Dorsolateral prefrontal cortex (tissue), 122 donors: ENCODE measurements at places on chromosomes 2 and 18.

GRCh38 chr2:239548965-239549595 lies 148.3 kb upstream of the HDAC4 start:
- DNase-seq, result no peak

- no peak for DNase-seq
Measured at GRCh38 chr2:2041256-2041824, 289.7 kb downstream of the MYT1L start.

- DNase-seq, result no peak
Measured at GRCh38 chr2:241228081-241228859, 39.8 kb downstream of the ANO7 start.

DNA sequence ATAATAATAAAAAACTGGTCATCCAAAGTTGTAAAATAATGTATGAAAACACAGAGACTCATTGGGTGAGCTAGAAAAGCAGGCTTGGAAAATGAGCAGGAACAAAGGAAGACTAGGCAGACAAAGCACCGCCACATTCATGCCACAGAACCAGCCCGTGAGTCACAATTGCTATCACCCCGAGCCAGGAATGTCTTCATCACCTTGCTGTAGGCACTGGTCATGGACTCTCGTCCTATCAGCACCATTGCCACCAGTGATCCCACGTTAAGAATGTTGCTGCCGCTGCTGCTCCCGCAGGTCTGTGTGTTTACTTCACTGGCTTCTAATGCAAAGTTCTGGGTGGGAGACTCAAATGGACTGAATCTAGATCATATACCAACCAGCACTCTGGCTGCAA lies 417.9 kb downstream of the PID1 start:
- DNase-seq, result no peak

DNA sequence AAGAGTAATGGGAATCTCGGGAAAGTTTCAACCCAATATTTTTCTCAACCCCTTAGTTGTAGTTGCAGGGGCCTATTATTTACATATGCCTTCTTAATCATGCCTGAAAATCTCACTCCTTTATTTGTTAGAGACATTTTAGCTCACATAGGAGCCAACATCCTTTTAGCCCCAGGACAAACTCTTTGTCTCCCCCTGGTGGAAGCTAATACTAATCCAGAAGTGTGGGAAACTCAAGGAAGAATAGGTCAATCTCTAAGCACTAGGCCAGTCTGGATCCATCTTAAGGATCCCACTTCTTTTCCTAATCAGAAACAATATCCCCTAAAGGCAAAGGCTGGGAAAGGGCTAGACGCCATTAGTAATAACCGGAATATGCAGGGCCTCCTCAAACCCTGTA lies 550.9 kb upstream of the PKDCC start:
- no peak for DNase-seq

- no peak for DNase-seq
Measured at GRCh38 chr2:128474036-128474955, 155.6 kb upstream of the HS6ST1 start.

DNA sequence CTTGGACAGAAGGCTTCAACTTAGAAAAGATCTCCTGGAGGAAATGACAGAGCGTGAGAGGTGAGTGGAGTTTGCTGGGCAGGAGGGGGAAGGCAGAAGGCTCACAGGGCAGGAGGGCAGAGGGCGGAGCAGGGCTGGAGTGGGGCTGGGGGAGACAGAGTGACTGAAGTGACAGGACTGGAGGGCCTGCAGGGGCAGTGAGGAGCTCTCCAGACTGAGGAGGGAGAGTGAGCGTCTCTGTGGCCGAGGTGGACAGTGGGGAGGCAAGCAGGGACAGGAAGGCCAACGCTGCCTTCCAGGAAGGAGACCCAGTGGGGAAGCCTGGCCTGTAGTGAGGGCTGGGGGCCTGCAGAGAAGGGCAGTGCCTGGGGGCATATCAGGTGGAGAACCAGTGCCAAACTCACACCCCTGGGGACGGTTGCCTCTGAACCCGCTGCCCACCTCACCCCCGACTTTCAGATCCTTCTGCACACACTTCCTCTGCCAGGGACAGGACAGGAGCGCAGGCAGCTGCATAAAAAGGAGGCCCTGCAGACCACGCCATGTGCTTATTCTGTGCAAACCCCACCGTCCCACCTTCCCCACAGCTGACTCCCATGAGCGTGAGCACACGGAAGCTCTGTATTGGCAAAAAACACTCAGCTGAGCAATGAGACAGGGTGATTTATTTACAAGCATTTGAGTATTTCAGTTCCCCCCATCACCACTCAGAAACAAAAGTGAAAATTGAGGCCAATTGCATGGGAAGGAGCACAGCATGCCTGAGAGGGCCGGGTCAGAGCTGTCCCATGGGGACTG lies 244.3 kb downstream of the FAM210A start:
- no peak for DNase-seq

DNA sequence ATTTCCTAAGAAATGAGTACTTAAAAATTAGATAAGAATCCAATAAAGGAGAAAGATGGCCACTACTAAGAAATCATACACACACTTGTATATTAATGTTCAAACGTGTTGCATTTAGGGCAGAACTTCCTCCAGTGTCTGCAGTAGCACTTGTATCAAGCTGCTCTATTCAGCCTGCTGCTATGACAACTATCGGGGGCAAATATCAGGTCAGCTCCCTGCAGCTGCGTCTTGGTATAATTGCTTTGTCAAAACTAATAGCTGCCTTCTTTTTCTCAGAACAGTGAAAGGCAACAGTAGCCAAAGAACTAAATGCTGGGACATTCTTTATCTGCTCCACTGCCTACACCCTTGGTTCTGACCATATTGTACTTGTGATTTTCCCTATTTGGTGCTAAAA lies 300.7 kb downstream of the NOL4 start:
- DNase-seq, result no peak

- no peak for DNase-seq
Measured at GRCh38 chr2:179141206-179141605, 91.3 kb upstream of the CCDC141 start.

- DNase-seq, result no peak
Measured at GRCh38 chr2:195022508-195022830, 634.6 kb upstream of the SLC39A10 start.

- DNase-seq, result no peak
Measured at GRCh38 chr2:173647681-173648311, 293.1 kb downstream of the CDCA7 start.

GRCh38 chr2:231160701-231161100 lies 35.9 kb upstream of the HTR2B start:
- no peak for DNase-seq

- no peak for DNase-seq
Measured at GRCh38 chr2:20067992-20068584, 16.7 kb upstream of the LAPTM4A start.

DNA sequence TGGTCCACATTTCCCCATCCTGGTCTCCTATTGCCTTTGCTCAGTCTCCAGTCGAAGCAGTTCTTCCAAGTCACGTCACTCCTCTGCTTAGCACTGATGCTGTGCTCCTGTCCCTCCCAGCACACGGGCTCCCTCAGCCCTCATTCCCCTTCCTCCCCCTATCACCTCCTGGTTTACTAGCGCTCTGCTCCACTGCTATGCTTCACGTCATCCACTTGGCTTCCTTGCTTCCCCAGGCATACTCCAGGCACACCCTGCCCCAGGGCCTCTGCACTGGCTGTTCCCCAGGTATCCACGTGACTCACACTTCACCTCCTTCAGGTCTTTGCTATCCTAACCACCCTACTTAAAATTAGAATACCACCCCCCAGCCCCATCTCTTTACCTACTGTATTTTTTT lies 269.3 kb downstream of the GLI2 start:
- no peak for DNase-seq

- no peak for DNase-seq
Measured at GRCh38 chr2:102932501-102932900, 170.7 kb downstream of the TMEM182 start.

- DNase-seq, result no peak
Measured at GRCh38 chr2:231461516-231461971, 2.7 kb downstream of the NCL start.

GRCh38 chr18:22394428-22394827 lies 23.3 kb downstream of the CTAGE1 start:
- DNase-seq, result no peak

GRCh38 chr2:237336131-237336530 lies 77.8 kb downstream of the COL6A3 start:
- no peak for DNase-seq

DNA sequence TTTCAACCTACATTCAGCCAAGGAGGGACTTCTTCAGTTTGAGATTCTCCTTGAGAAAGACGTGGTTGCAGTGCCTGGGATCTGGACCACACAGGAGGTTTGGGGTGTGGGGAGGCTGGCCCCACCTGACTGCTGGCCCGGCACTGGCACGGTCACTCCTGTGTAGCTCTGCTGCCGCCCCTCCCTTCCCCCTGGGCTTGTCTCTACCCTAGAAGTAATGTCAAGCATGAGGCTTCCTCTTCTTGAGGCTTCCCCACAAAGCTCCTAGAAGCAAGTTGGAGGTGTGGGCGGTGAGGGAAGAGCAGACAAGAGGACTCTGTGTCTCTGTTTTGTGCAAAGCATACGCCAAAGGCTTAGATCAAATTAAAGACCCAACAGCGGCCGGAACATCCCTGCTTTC lies 8.7 kb downstream of the KLHL29 start:
- DNase-seq, result no peak

- no peak for DNase-seq
Measured at GRCh38 chr18:32379891-32380290, 90.8 kb downstream of the GAREM1 start.

- DNase-seq, result no peak
Measured at GRCh38 chr2:232846055-232846454, 24.0 kb upstream of the SNORC start.

DNA sequence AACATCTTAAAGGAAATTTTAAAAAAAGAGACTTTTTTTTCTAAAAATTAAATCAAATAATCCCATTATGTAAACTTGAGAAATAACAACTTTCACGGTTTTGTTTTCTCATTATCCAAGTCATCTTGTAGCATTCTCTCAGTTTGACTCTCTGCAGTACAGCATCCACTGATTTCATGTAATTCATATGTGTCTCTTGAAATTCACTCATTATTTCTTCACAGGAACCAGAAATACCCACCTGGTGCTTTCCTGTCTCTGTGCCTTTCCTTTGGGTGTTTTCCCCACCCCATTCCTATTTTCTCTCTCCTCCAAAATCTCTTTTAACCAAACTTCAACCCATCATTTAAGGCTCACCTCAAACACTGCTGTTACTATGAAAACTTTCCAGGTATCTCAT lies 116.1 kb upstream of the STK17B start:
- DNase-seq, result no peak

DNA sequence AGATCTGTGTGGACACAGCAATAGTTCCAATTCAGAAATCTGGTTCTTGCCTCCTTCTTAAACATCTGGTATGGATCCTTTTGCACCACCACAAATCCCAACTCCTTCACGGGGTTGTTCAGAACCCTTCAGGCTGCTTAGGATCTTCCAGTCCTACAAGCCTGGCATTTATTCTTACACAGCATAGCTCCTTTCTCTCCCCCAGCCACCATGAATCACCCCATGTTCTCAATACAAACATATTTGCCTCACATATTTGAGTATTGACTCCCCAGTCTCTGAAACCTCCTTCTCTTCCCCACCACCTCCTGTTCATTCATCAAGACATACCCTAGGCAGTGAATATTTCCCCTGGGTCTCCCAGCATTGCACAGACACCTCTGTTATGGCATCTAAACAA lies 155.2 kb downstream of the ALK start:
- no peak for DNase-seq

- no peak for DNase-seq
Measured at GRCh38 chr2:136255127-136255526, 137.2 kb upstream of the CXCR4 start.

- DNase-seq, result no peak
Measured at GRCh38 chr2:74756356-74756890, 77.5 kb upstream of the HK2 start.

GRCh38 chr2:104408266-104408665 lies 445.6 kb upstream of the POU3F3 start:
- DNase-seq, result no peak

DNA sequence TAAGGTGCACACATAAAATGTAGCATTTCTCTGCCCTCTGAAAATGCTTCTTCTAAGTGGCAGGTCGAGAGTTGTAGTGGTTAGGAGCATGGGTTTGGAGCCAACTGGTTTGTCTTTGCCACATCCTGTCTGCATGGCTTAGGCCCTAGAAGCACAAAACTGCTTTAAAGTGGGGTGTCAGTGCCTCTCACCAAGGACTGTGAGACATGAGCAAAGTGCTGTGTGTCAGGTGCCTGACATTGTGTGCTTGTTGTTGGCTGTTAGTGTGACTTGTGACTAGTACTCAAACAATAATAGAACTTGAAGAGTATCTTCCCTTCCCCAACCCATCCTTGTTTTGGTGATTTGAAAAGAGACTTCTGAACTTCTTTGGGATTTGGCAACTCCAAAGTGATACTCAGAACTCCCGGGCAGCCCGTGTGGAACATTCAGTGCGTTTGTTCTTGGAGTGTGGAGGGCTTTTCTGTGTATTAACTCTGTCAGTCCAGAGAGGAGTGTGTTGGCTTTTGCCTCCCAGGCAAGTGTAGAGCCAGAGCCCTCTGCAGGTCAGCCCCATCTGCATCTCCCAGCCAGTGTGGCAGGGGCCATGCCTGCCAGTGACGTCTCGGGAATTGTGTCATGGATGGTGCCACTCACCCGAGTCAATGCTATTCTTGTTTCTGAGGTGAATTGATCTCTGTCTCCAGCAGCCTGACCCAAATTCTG lies 5.0 kb downstream of the MGAT5 start:
- peak; percentile 75 for DNase-seq

DNA sequence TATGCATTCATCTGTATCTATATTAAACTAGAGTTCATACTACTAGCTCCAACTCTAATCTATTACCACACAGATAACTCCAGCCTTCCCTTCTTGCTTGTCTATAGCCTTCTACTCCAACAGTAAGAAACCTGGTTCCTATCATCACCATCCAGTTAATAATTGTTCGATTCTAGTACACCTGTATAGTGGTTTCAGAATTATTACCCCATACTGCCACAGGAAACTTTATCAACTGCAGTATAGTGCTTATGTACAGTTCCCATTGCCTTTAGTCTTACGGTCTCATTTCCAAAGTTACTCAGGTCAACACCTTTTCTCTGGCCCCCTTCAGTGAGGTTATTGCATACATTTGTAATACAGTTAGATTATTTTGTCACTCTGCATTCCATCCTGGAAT lies 14.5 kb downstream of the METTL8 start:
- DNase-seq, result no peak

- DNase-seq, result no peak
Measured at GRCh38 chr18:49934457-49934856, 121.1 kb upstream of the ACAA2 start.

DNA sequence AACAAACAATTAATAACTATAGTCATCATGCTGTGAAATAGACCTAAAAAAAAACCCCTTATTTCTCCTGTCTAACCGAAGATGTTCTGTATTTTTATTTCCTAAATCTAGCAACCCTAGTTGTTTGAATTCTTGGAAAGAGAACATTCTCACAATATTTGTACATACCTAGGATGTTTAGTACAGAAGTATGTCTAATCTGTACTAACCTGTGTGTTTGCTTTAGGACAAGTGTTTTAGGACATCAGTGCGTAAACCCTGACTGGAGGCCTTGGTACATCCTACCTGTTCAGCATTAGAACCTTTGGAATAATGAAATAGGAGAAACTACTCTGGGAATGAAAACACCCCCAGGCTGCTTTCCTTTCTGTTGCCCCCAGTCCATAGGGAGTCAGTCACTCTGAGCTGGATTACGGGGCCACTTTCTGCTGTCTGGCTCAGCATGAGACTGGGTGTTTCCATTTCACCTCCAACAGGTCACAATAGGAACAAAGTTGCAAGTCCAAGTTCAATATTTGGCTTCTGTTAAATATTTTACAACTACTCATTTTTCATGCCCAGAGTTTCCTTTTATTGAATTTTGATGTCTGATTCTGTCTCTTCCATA lies 114.7 kb downstream of the MTX2 start:
- DNase-seq, result no peak
